ENCODE measurements at places on chromosomes 7 and 10.

DNA sequence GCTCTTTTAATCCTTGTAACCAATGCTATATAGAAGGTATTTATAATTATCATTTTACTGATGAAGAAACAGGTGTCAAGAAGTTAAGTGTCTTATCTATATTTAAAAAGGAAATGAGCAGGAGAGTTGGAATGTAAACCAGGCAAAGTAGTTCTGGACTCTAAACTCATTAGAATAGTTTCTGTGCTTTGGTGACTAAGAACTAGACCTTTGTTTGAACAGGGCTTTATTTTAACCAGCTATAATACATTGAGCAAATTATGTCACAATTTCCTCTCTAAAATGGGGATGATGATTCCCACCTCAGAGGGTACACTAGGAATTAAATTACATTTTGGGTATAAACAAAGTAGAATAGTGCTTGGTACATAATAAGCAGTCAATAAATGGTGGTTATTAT, 236.0 kb downstream of the MAGI2 start:
- H3K4me3 ChIP-seq, result no peak overlapping the region
- no peaks in the 10 kb centered on the region for H3K27me3 ChIP-seq
- DNase-seq, result no peak
- H3K4me1 ChIP-seq, result no peaks in the 10 kb centered on the region
- no peaks in the 10 kb centered on the region for H3K36me3 ChIP-seq

- H3K36me3 ChIP-seq, result no peaks in the 10 kb centered on the region
Observed at GRCh38 chr10:62426086-62426485, 51.9 kb downstream of the ZNF365 start.

DNA sequence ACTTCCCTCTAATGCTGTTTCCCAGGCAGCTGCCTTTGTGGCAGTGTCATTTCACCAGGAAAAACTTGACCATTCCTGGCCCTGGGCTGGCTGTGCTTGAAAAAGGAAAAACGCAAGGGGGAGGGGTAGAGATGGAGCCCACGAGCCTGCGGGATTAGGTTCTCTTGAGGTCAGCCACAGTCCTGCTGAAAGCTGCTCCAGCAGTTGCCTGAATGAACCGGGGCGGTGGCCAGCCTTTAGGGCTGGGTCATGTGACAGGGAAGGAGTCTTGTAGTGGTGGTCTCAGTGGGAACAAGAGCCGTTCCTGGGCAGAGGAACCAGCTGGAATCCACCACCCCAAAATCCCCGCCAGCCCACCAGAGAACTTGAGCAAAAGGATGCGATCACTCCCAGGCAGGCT, 51.2 kb upstream of the LRRC4 start:
- no peak overlapping the region for H3K4me3 ChIP-seq
- no peaks in the 10 kb centered on the region for H3K4me1 ChIP-seq
- DNase-seq, result no peak
- H3K27me3 ChIP-seq, result no peaks in the 10 kb centered on the region

GRCh38 chr10:52368725-52369124, 54.6 kb downstream of the DKK1 start:
- H3K27me3 ChIP-seq, result no peaks in the 10 kb centered on the region
- no peaks in the 10 kb centered on the region for H3K4me1 ChIP-seq
- H3K4me3 ChIP-seq, result no peak overlapping the region
- no peak overlapping the region for H3K27ac ChIP-seq
- H3K36me3 ChIP-seq, result no peaks in the 10 kb centered on the region

- no peaks in the 10 kb centered on the region for H3K4me1 ChIP-seq
- H3K36me3 ChIP-seq, result no peaks in the 10 kb centered on the region
- no peak overlapping the region for H3K27ac ChIP-seq
- no peak overlapping the region for H3K4me3 ChIP-seq
Observed at GRCh38 chr7:132402751-132403245, 173.5 kb downstream of the PLXNA4 start.

DNA sequence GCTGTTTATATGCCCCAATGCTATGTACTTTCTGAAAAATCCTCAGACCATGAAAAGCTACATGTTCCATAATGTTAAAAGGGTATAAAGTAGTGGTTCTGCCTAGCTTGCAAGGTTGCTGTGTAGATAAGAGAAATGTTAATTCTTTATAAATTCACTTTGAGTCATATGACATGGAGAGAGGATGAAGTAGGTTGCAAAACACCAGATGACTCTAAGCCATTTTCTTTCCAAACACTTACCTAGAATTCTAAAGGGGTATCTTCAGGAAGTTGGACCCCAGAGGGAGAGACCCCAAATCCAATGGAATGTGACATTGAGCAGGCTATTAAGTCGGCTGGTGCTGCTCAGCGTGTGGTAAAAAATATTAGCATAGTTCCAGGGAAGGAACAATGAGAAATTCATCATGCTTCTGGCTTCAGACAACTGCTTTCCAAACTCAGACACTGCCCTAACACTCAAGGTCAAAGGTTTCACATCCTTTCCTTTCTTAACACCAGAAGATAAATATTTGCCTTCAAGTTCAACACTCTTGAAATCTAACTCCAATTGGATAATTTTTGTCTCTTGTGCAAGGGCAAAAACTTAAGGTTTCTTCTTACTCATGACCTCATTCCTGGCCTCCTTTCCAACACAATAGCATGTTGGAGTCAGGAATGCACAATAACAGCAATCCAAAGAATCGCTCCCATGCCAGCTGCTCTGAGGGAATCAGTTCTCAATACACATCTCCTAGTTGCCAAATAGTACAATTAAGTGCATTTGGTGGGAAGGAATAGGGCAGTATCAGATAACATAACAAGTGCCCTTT, 100.7 kb upstream of the AFAP1L2 start:
- H3K27me3 ChIP-seq, result no peaks in the 10 kb centered on the region
- H3K4me1 ChIP-seq, result no peaks in the 10 kb centered on the region
- no peaks in the 10 kb centered on the region for H3K36me3 ChIP-seq
- H3K4me3 ChIP-seq, result no peak overlapping the region

GRCh38 chr10:46297406-46298204, 10.8 kb downstream of the ANTXRL start:
- peak overlapping the region; percentile 10 for H3K4me3 ChIP-seq
- no peak overlapping the region for H3K27ac ChIP-seq
- no peak for DNase-seq
- H3K36me3 ChIP-seq, result no peaks in the 10 kb centered on the region

DNA sequence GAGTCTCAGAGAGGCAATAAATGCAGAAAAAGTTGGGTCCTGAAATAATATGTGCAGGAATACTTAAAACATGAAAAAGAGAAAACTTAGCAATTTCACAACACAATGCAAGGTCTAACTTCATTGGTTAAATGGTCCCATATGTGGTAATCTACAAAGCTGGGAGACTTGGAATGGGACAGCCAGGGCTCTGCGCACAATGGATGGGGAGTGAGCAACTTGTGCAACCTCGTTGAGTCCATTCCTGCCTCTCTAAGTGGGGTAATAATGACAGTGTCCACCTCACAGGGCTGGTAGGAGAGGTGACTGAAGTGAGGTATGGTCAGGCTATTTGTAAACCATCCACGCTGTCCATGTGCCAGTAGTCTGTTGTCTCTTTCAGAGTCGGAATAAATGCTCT, 11.8 kb upstream of the EMX2 start:
- no peak overlapping the region for H3K27ac ChIP-seq
- H3K4me1 ChIP-seq, result no peaks in the 10 kb centered on the region
- no peaks in the 10 kb centered on the region for H3K36me3 ChIP-seq
- no peak for DNase-seq
- H3K27me3 ChIP-seq, result peaks cover 75% of the 10 kb centered on the region

DNA sequence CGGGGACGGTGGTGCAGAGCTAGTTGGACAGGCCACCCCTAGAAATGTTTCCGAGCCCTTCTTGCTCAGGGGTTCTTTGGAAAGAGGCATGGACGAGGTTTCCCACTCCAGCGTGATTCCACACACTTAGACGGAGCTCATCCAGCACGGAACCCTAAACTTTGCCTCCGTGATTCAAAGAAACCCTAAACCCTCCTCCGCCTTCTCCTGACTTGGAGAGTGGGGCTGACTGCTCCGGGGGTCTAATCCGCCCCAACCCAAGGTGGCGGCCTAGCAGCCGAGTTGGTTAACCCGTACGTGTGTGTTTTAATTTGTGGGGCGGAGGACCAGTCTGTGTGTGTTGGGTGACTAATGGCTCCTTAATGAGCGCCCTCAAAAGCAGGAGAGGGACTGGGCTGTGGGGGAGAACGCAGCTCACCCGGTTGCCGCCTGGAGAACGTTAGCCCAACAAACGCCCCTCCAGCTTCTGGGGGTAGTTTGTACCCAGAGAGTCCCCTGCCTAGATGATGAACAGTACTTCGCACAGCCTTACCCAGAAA, 3.8 kb downstream of the NEUROG3 start:
- H3K4me3 ChIP-seq, result no peak overlapping the region
- H3K4me1 ChIP-seq, result peaks cover 2% of the 10 kb centered on the region
- no peak for DNase-seq
- H3K27me3 ChIP-seq, result peaks cover 61% of the 10 kb centered on the region
- no peaks in the 10 kb centered on the region for H3K36me3 ChIP-seq

DNA sequence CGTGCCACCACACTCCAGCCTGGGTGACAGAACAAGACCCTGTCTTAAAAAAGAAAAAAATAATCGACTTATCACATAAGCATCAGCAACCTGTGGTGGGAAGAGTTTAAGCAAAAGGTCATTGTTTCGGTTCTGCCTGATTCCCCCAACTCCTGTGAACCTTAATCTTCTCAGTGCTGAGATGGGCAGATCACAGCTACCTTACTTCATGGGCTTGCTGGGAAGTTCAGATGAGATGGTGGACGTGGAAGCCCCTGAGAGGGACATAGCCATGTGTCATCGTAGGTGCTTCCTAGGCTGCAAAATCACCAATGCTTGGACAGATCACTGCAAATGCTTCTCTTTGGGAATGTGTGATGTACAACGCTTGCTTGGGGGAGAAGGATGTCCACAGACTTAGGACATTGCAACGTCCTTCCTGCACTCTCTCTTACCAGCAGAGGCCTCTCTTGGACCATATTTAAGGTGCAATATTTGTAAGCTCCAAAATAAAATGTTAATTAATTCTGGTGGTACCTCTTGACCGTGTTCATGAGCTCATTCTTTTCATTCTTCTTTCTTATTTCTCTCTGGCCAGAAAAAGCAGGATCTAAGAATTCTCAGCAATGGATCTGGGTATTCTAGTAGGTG, 8.6 kb downstream of the GJD4 start:
- H3K27me3 ChIP-seq, result peaks cover 6% of the 10 kb centered on the region
- no peaks in the 10 kb centered on the region for H3K4me1 ChIP-seq
- DNase-seq, result no peak
- no peak overlapping the region for H3K4me3 ChIP-seq
- H3K27ac ChIP-seq, result no peak overlapping the region

DNA sequence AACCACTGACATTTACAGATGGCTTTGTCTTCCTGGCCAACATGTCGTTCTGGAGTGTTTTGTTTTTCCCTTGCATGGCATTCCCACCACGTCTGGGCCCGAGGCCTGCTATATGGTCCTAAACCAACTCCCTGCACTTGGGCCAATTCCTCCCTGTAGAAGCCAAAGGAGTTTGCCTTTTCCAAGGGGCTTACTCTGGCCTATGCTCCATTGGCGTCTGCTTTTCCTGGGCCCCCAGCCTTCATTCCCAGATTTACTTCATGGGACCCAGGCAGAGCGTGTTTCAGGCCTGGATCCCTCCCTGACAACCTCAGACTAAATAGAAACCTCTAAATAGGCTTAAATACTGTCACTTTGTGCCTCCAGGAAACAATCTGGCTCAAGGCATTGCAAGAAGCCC, 60.7 kb downstream of the MINDY4 start:
- no peak overlapping the region for H3K27ac ChIP-seq
- no peak overlapping the region for H3K4me3 ChIP-seq
- H3K27me3 ChIP-seq, result no peaks in the 10 kb centered on the region
- H3K36me3 ChIP-seq, result no peaks in the 10 kb centered on the region
- H3K4me1 ChIP-seq, result peaks cover 17% of the 10 kb centered on the region
- DNase-seq, result no peak

- no peak for DNase-seq
- peak overlapping the region; percentile 96 for H3K27ac ChIP-seq
- H3K36me3 ChIP-seq, result no peaks in the 10 kb centered on the region
- H3K27me3 ChIP-seq, result no peaks in the 10 kb centered on the region
- H3K4me1 ChIP-seq, result peaks cover 25% of the 10 kb centered on the region
Observed at GRCh38 chr7:127650847-127651555, 993 bp upstream of the SND1 start.

DNA sequence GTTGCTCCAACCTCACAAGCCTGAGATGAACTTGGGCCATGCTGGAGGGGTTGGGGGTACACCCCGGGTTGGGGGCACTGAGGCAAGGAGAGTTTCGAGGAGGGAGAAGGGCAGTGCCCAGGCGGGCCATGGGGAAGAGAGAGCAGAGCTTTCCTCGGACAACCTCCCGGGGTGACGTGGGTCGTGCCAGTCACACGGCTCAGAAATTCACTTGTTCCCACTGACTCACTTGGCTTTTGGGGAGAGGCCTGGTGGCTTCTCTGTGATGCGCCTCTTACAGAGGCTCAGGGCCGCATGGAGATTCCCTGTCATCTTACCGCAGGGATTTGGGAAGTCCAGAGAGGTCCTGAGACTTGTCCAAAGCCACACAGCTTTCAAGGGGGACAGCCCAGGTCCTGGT, 2.9 kb downstream of the LAT2 start:
- no peaks in the 10 kb centered on the region for H3K36me3 ChIP-seq
- peaks cover 6% of the 10 kb centered on the region for H3K27me3 ChIP-seq
- no peak for DNase-seq
- H3K4me1 ChIP-seq, result peaks cover 21% of the 10 kb centered on the region
- H3K27ac ChIP-seq, result no peak overlapping the region

DNA sequence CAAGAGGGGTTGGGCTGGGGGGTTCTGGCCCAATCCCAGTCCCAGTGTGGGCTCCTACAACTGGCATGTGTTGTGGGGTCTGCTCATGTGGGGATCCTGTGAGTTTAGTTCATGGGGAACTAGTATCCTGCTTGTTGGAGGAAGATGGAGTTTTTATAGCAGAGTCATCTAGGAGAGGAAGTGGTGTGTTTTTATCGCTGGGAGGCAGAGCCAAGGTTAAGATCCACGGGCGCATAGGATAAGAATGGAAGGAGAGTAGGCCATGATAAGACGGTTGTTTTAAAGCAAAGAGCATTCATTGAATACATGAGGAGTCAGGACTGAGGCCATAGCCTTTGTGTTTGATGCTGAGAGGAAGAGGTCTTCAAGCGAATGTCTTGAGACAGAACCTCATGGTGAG, 211.6 kb upstream of the COBL start:
- no peaks in the 10 kb centered on the region for H3K36me3 ChIP-seq
- H3K4me1 ChIP-seq, result no peaks in the 10 kb centered on the region
- no peaks in the 10 kb centered on the region for H3K27me3 ChIP-seq
- no peak for DNase-seq

GRCh38 chr7:133048589-133048988, 33.3 kb downstream of the CHCHD3 start:
- H3K36me3 ChIP-seq, result no peaks in the 10 kb centered on the region
- peaks cover 3% of the 10 kb centered on the region for H3K4me1 ChIP-seq
- DNase-seq, result no peak
- H3K27ac ChIP-seq, result no peak overlapping the region
- no peaks in the 10 kb centered on the region for H3K27me3 ChIP-seq

GRCh38 chr7:99839287-99840021, 11.6 kb downstream of the CYP3A43 start:
- H3K27ac ChIP-seq, result no peak overlapping the region
- H3K4me1 ChIP-seq, result peaks cover 2% of the 10 kb centered on the region
- H3K36me3 ChIP-seq, result no peaks in the 10 kb centered on the region
- DNase-seq, result no peak
- no peaks in the 10 kb centered on the region for H3K27me3 ChIP-seq

- H3K36me3 ChIP-seq, result no peaks in the 10 kb centered on the region
- no peaks in the 10 kb centered on the region for H3K27me3 ChIP-seq
- no peak for DNase-seq
- no peaks in the 10 kb centered on the region for H3K4me1 ChIP-seq
- no peak overlapping the region for H3K4me3 ChIP-seq
- no peak overlapping the region for H3K27ac ChIP-seq
Observed at GRCh38 chr10:22367471-22367870, 22.2 kb downstream of the SPAG6 start.

GRCh38 chr10:15856328-15857015, 3.8 kb downstream of the MINDY3 start:
- no peak overlapping the region for H3K27ac ChIP-seq
- H3K4me3 ChIP-seq, result no peak overlapping the region
- H3K27me3 ChIP-seq, result no peaks in the 10 kb centered on the region
